CD4-positive, alpha-beta T cell treated with Interleukin-21 for 1 hour (primary cell): ENCODE measurements at places on chromosomes 13 and 19.

DNA sequence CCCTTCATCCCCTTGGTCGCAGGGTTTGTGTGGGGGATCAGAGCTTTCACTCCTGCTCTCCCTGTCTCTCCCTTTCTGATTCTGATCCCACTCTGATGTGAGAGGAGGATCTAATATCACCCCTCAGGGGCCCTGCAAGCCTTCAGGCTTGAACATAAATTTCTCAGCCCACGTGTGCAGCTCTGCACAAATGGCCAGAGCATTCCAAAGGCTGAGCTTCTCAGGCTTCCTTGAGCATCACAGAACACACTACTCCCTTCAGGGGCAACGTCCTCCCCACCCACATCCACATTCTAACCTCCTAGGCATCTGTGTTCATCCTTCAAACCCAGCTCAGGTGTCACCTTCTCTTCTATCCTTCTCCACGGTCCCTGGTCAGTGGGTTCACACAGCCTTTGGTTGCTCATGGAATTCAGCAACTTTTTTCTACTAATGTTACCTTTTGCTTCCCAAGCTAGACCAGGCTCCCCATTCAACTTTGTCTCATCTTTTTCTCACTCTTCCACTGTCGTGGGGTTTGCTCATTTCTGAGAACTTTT, 24.4 kb upstream of the DOCK9 start:
- no peak for DNase-seq

- DNase-seq: no peak
Observed at GRCh38 chr19:31583148-31583547, 233.9 kb upstream of the TSHZ3 start.

GRCh38 chr13:110466266-110466915, 95.1 kb downstream of the RAB20 start:
- no peak for DNase-seq

DNA sequence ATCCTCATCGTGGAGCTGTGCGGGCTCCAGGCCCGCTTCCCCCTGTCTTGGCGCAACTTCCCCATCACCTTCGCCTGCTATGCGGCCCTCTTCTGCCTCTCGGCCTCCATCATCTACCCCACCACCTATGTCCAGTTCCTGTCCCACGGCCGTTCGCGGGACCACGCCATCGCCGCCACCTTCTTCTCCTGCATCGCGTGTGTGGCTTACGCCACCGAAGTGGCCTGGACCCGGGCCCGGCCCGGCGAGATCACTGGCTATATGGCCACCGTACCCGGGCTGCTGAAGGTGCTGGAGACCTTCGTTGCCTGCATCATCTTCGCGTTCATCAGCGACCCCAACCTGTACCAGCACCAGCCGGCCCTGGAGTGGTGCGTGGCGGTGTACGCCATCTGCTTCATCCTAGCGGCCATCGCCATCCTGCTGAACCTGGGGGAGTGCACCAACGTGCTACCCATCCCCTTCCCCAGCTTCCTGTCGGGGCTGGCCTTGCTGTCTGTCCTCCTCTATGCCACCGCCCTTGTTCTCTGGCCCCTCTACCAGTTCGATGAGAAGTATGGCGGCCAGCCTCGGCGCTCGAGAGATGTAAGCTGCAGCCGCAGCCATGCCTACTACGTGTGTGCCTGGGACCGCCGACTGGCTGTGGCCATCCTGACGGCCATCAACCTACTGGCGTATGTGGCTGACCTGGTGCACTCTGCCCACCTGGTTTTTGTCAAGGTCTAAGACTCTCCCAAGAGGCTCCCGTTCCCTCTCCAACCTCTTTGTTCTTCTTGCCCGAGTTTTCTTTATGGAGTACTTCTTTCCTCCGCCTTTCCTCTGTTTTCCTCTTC, 6.3 kb downstream of the MYADM start:
- DNase-seq: peak; percentile 49

GRCh38 chr19:6012426-6013170, 34.7 kb upstream of the RANBP3 start:
- no peak for DNase-seq

DNA sequence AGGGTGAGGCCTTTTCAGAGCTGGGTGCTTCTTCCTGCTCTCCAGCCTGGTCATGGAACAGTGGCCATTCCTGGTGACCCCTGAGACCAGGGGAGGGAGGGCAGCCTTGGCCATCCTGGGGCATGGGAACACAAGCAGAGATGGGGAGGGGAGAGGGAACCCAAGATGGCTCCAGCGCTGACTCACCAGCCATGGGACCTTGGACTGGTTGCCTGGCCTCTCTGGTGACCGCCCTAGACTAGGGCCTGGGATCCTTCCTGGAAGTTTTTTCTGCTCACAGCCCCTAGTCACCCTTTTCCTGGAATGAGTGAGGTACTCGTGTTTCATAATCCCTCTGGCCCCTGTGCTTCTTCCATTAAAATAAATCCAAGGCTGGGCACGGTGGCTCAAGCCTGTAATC, 3.3 kb upstream of the OPA3 start:
- DNase-seq: no peak

DNA sequence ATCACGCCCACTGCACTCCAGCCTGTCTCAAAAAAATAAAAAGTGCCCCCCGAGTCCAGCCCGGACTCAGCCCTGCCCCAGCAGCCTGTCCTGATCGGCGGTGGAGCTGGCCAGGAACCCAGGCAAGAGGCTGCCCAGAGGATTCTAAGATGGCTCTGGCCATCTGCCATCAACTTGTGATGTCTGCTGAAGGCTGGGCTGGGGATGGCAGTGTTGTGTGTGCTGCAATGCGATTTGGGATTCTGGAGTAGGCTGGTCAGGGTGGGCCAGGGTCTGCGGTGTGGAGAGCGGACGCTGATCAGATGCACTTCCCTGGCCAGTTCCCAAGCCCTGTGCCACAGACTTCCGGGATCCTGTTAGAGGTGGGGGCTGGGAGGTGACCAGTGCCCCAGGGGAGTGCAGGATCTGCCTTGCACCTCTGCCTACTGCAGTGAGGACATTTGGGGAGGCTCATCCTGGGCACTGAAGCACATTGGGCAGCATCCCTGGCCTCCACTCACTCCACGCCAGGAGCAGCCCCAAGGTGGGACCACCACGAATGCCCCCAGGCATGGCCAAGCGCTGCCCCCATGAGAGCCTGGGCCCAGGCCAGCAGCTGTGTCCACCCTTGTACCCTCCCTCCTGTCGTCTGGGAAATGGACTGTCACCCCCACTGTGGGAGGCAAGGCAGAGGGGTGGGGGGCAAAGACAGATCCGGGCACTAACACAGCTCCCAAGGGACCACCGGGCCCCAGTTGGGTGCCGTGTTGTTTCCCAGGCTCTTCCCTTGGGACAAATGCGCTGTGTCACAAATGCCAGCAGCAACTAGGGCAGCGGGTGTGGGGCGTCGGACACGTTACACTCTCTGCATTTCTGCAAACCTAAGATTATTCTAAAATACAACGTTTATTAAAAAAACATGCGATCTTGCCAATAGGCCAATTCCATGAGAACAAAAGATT, 3.4 kb upstream of the TBXA2R start:
- no peak for DNase-seq

DNA sequence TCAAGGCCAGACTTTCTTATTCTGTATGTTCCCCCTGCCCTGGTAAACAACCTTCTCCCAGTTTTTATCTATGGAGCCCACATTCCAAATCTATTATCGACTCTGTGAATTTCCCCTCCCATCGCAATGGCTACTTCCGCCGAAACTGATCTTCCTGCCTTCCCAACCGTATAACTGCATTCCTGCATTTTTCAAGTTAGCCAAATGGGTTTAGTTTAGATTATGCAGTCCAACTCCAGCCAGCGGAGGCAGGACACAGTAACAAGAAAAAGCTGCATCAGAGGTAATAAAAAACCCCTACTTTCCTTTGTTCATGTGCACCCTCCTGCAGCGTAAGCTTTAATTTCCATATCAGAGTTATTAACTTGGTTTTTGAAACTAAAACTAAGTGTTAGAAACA, 112.2 kb upstream of the ZNF91 start:
- no peak for DNase-seq
